ENCODE measurements at places on chromosomes 12 and 14. TPM values are rescaled to one million over a fixed set of nuclear protein-coding genes. Genes with fewer than 3 reads are reported as not detected.

The CYP27B1 gene
- 9.6 TPM for total RNA-seq

The CAPS2 gene
- total RNA-seq = 2.4 TPM

The POTEG gene
- not detected for total RNA-seq

The CLEC7A gene
- not detected for total RNA-seq

The SLC6A12 gene
- not detected for total RNA-seq

The ZC2HC1C gene
- total RNA-seq = 0.56 TPM

The KCNK10 gene
- not detected for total RNA-seq

DNA sequence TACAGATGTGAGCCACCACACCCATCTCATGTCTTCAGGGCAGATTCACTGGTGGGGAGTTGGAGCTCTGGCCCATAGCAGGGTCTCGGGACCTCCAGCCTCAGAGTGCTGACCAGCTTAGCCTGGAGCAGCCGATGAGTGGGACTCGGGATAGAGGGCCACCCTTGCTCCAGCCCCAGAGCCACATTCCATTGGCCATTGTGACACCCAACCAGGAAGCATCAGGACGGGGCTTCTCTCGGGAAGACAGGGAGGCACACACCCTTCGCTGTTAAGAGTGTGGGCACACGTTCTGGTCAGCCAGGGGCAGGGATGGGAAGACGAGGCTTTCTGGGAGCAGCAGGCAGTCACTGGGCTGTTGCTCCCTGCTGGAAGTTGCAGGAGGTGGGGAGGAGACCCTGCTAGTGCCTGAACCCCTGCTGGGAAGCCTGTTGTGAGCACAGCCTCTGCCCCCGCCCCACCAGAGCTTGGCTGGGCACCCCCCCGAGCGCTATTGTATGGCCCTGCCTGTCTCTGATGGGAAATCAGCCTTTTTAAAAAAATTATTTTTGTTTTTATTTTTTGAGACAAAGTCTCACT, 1.6 kb downstream of the ADGRD1 start:
- DNase-seq = no peak
- H3K27me3 ChIP-seq = peaks cover 31% of the 10 kb centered on the region
- H3K4me1 ChIP-seq = peaks cover 3% of the 10 kb centered on the region
- H3K27ac ChIP-seq = no peak overlapping the region

- no peak overlapping the region for H3K4me3 ChIP-seq
- DNase-seq = no peak
- peaks cover 4% of the 10 kb centered on the region for H3K27me3 ChIP-seq
- H3K27ac ChIP-seq = no peak overlapping the region
Measured at GRCh38 chr12:89151536-89151935, 200.8 kb downstream of the DUSP6 start.

- H3K27ac ChIP-seq = no peak overlapping the region
- no peaks in the 10 kb centered on the region for H3K4me1 ChIP-seq
- no peak for DNase-seq
- no peak overlapping the region for H3K4me3 ChIP-seq
- no peaks in the 10 kb centered on the region for H3K36me3 ChIP-seq
- peaks cover 26% of the 10 kb centered on the region for H3K27me3 ChIP-seq
Measured at GRCh38 chr14:77264466-77265186, 6.4 kb downstream of the NGB start.

- DNase-seq = peak; percentile 10
- peaks cover 25% of the 10 kb centered on the region for H3K36me3 ChIP-seq
- H3K4me3 ChIP-seq = no peak overlapping the region
Measured at GRCh38 chr12:116920939-116921338, 10.2 kb downstream of the FBXW8 start.

DNA sequence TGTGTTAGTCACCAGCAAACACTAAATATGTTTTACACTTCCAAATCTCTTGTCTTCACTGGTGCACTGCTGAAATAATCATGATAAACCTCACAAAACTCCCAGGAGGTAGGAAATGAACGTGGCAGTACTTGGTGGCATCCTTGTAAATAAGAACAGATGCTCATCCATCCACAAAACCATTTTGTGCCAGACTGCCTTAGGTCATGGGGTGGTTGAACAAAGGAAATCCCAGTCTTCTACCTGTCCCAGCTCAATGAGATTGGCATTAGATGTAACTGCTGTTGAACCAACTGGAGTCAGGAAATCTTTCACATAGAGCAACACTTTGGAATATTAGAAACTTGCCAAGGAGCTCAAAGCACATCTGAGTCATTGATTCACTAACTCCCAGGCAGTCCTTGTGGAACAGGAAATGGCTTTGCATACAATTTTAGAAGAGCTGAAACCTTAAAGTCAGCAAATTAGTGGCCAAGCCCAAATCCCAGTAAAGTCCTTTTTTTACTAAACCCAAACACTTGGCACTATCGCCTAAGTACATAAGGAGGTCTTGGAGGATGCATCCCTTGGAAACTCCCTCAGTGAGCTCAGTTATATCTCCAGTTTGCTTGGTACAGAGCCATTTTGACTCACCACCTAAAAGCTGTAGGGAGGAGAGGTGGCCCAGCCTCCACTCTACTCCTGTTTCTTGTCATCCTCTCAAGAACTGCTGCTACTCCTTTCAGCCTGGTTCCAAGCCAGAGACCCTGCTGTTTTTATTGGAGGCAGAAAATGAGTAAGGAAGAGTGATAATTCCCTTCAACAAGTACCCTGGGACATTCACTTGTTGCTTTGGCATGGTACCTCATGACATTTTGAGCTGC, 208.0 kb downstream of the NOVA1 start:
- no peak overlapping the region for H3K4me3 ChIP-seq
- no peak overlapping the region for H3K27ac ChIP-seq
- no peak for DNase-seq
- H3K36me3 ChIP-seq = no peaks in the 10 kb centered on the region

DNA sequence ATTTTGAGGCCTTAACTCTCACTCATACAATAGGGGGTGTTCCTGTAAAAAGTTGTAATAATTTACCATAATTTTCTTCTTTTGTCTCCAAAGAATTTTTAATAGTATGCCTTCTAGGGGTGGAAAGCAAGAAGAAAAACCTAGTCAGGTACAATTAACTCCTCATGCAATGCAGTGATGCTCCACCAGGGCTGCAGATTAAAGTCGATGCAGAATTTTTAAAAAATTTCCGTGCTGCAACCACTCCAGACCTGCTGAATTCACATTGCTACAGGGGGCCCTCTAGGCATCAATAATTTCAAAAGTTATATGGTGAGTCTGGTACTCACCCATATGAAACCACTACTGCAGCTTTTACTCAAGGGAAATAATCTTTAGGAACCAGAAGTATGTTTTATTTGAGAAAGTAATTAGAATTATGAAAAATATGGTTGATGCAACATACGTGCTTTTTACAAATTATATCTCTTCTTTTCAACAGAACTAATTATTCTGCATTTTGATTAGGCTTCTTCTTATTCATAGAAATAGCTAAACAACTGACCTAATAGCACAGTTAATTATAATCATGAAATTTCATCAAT, 353.2 kb downstream of the BCAT1 start:
- H3K27me3 ChIP-seq = no peaks in the 10 kb centered on the region
- no peak overlapping the region for H3K27ac ChIP-seq
- no peaks in the 10 kb centered on the region for H3K4me1 ChIP-seq
- no peak for DNase-seq

GRCh38 chr12:118059341-118060191, 1.4 kb downstream of the WSB2 start:
- DNase-seq = no peak
- H3K4me3 ChIP-seq = peak overlapping the region; percentile 83
- H3K27ac ChIP-seq = peak overlapping the region; percentile 88
- peaks cover 13% of the 10 kb centered on the region for H3K36me3 ChIP-seq
- no peaks in the 10 kb centered on the region for H3K27me3 ChIP-seq

DNA sequence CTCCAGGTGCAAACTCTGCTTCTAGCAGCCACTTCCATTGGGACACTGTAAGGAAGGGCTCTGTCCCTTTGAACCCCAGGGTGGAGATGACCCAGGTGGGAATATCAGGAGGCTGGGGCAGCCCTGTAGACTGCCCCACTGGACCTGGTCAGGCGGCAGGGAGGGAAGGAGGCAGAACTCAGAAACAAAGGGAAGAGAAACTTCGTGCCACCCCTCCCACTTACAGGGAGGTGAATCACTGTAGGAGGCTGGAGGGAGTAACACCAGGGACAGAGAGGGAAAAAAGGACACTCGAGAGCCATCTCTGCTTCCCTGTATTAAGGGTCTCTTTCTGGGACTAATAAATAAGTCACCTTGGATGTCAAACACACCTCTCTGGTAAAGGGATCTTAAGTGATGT, 37.4 kb downstream of the ISCA2 start:
- no peaks in the 10 kb centered on the region for H3K36me3 ChIP-seq
- no peak for DNase-seq
- H3K4me3 ChIP-seq = no peak overlapping the region
- no peak overlapping the region for H3K27ac ChIP-seq

All from activated naive CD8-positive, alpha-beta T cell treated with anti-CD3 and anti-CD28 coated beads for 36 hours (primary cell).